ENCODE measurements at places on chromosomes 6 and 20. TPM values are rescaled to one million over a fixed set of nuclear protein-coding genes. Genes with fewer than 3 reads are reported as not detected.
A peak's percentile ranks its signal among the peaks of the same experiment; 100 is the strongest.

- no peak for DNase-seq
Measured at GRCh38 chr6:39195792-39196385, 33.4 kb downstream of the KCNK5 start.

DNA sequence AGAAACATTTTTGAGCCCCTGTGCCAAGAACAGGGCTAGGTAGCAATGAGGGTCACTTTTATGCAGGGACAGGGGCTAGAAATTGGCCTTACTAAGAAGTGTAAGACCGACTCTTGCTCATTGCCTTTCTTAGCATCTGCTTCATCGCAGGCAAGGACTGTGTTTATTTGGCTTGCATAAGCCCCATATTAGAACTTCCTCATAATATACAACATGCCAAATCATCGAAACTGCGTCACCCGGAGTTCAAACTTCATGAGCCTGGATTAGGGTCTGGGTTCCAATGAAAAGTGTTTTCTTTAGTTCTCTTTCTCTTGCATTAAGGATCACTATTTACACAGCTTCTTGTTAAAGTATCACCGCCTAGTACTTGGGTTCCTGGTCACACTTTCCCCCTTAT, 977 bp upstream of the SMAP1 start:
- no peak for DNase-seq

DNA sequence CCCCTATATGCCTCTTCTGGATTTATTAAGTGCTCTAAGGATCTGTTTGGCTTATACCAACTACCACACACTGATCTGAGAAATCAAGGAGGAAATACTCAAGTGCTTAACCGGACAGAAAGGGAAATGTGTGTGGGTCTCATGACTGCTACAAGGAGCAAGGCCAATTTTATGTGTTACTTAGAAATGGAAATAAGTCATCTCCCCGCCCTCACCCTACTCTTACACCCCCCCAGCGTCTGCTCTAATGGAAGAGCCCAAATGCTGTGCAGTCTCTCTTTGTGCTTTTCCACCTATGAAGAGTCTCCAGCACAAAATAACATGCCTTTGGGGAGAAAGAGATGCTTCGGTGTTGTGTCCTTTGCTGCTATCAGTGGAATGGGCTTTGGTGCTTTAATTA, 428.8 kb upstream of the ARID1B start:
- no peak for DNase-seq

Gene MYBL2
- 0.78 TPM for total RNA-seq

Gene BPI
- 0.11 TPM for total RNA-seq

DNA sequence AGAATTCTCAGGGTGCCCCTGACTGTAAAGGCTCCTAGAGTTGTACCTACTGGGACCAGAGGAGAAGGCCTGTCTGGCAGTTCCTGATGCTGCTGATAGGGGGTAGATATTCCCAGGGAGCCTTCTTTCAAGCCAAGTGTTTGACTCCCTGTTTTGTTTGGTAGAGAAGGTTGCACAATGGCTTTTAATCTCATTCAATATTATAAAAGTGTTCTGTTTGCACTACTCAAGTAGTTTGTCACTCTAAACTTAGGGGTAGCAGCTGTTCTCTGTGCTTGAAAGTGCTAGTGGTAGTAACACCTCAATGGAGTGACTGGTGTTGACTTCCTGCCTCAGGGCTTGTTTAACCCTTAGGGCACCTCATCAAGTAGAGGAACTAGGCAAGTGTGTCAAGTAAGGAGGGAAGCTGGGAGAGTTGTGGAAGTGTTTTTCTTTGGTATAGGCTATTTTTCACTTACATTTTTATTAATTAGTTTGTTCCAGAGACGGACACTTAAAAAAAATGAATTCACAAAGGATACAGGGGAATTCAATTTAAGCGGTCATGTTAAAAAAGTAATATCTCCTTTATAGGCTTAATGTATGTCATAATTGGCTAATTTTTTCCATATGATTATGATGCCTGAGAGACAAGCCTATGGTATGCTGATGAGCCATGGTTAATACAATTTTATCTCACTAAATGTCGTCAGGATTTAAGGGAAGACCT, 38.1 kb downstream of the BICRAL start:
- DNase-seq, result no peak

Gene SIRPD
- not detected for total RNA-seq

DNA sequence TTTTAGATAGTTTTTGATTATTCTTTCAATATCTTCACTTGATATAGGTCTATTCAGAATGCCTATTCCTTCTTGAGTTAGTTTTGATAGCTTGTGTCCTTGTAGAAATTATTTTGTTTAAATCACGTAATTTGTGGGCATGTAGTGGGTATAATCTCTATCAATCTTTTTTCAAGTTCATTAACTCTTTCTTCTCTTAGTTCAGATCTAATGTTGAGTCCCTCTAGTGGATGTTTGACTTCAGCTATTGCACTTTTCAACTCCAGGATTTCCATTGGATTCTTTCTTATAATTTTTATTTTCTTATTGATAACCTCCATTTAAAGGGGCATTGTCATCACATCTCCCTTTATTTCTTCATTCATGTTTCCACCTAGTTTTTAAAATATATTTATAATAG, 135.6 kb downstream of the COL12A1 start:
- DNase-seq, result no peak

- no peak for DNase-seq
Measured at GRCh38 chr6:154824076-154824475, 90.9 kb downstream of the SCAF8 start.

- no peak for DNase-seq
Measured at GRCh38 chr6:111802720-111803330, 70.4 kb downstream of the FYN start.

DNA sequence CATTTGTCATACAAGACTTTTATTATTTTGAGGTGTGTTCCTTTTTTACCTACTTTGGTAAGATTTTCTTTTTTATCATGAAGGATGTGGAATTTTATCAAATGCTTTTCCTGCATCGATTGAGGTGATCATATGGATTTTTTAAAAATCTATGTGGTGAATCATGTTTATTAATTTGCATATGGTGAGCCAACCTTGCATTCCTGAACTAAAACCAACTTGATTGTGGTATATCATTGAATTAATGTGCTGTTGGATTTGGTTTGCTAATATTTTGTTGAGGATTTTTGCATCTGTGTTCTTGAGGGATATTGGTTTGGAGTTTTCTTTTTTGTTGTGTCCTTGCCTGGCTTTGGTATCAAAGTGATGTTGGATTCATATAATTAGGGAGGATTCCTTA, 848.1 kb upstream of the EYS start:
- DNase-seq, result no peak

Gene SNAP25
- total RNA-seq, result not detected

Gene BNIP5
- total RNA-seq, result not detected

DNA sequence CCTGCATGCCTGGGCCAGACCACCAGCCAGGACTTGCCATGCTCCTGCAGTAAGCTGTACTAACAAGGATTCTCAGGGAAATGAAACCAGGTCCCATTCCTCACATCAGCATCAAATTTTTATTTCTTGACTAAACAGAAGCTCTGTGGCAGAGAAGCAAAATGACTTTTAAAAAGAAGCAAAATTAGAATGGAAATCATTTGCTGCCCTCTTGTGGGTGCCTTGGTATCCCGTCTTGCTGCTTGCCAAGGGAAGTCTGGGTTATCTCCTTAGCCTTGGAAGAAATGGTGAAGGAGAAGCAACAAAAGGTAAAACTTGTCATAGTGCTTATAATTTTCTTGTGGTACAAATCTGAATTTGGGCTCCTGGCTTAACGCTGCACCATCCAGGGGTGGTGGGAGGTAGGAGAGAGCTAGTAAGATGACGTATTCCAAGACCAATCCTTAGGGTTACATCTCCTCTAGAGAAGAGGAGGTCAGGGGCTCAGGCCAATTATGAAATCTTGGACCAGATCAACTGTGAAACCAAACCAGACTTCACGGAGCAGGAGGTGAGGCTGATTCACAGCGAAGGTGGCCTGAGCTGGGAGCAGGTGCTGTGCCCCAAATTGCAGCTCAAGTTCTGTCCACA, 107.5 kb downstream of the FAXC start:
- no peak for DNase-seq

Gene MCHR2
- total RNA-seq, result not detected

Gene MYB
- 0.22 TPM for total RNA-seq

GRCh38 chr6:146914489-146915483, 289.4 kb upstream of the STXBP5 start:
- DNase-seq, result peak; percentile 43

- DNase-seq, result no peak
Measured at GRCh38 chr20:50331469-50332363, 141.1 kb downstream of the CEBPB start.

- peak; percentile 92 for DNase-seq
Measured at GRCh38 chr6:36642913-36643817, 35.3 kb upstream of the CDKN1A start.

DNA sequence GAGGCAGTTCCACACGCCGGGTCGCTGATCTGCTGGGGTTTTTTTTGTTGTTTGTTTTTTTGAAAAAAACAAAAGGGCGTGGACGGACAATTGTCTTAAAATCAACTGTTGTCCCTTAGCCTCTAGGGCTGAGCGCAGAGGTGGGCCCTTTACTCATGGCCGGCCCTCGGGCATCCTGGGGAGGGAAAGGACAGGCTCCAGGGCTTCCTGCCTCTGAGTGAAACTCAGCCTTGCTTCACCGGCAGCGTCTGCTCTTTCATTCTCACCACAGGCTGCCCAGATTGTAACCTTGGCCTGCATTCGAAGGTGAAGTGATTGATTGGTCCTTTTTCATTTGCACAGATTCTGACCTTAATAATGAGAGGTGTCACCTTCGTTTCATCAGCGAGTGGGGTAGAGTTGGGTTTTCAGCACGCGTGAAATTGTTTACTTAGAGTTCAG, 797 bp downstream of the SMIM13 start:
- peak; percentile 59 for DNase-seq

- no peak for DNase-seq
Measured at GRCh38 chr20:17822540-17823408, 123.0 kb downstream of the BANF2 start.

Gene STMN3
- 4.3 TPM for total RNA-seq

DNA sequence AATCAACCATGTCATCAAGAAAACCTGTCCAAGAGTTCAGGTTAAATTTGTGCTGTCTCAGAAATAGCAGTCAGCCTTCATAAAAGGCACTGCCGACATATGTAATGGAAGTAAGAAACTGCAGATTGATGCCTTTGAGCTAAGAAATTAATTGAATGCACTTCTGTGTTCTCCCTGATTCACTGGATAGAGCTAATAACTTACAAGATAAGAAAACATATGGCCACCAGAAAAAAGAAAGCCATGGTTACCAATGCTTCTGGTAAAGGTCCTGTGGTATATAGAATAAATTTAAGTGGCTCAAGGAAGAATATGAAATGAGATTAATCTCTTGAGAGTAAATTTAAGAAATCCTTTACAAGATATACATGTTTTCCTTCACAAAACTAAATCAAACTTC, 242.5 kb upstream of the UFL1 start:
- DNase-seq, result no peak

Gene KIF3B
- total RNA-seq, result 8.6 TPM

Gene ZNF311
- total RNA-seq, result 0.08 TPM

Gene NKAPL
- 5.1 TPM for total RNA-seq

- DNase-seq, result no peak
Measured at GRCh38 chr6:11495565-11496145, 41.9 kb upstream of the TMEM170B start.

Gene NXT1
- 6.6 TPM for total RNA-seq

GRCh38 chr6:332671-333070, 40.4 kb downstream of the DUSP22 start:
- no peak for DNase-seq

- DNase-seq, result no peak
Measured at GRCh38 chr20:51160821-51161220, 137.9 kb upstream of the KCNG1 start.

- DNase-seq, result no peak
Measured at GRCh38 chr6:157790548-157791160, 32.4 kb upstream of the SNX9 start.

Gene RFX6
- not detected for total RNA-seq

DNA sequence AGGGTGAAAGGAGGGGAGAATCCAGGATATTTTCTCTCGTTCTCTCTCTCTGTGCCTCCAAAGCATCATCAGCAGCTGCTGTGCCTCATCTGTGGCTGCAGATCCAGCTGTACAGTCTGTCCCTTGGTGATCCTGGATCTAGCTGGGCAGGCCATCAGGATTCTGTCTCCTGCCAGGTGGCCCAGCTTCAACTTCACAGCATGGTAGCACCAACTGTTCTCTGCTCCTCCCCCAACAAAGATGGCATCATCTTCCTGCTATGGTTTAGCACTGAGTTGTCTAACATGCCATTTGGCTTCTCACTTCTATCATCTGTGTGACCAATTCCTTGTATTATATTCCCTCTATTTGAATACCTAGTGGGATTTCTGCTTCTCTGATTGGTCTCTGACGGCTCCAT, 28.6 kb upstream of the ARFGEF2 start:
- no peak for DNase-seq

- DNase-seq, result no peak
Measured at GRCh38 chr20:22404419-22405170, 179.8 kb downstream of the FOXA2 start.

- DNase-seq, result peak; percentile 69
Measured at GRCh38 chr6:166691199-166691598, 64.1 kb upstream of the RPS6KA2 start.
